Hypothalamus (tissue), 51 donors: ENCODE measurements at places on chromosomes 5 and 9.

DNA sequence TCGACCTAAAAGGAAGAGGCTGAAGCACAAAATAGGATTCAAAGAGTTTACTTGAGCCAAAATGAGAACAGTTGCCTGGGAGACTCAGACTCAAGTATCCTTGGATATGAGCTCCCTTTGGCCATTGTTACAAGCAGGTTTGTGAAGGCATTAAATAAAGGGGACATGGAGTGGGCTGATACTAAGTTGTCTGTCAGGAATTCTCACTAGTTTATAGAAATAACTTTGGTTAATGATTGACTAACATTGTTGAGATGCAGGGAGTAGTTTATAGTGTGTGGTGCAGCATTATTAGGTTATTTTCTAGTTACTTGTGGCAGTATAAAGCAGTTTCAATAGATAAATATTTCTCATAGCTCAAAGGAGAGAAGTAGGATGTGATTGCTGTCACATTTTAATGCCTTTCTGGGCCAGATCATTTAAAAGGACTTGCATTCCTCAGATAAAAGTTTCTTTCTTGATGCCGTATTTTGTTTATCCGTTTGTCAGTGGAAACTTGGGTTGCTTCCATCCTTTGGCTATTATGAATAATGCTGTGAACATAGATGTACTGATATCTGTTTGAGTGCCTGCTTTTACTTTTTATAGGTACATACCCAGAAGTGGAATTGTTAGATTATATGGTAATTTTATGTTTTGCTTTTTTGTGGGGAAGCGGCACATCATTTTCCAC, 9.1 kb downstream of the AP3S1 start:
- no peak for DNase-seq

- no peak for DNase-seq
Measured at GRCh38 chr9:14348373-14349145, 34.6 kb upstream of the NFIB start.

- no peak for DNase-seq
Measured at GRCh38 chr9:132694144-132694543, 23.9 kb downstream of the GTF3C4 start.

GRCh38 chr9:137478962-137479861, 20.1 kb upstream of the NSMF start:
- DNase-seq: no peak

- DNase-seq: no peak
Measured at GRCh38 chr5:99639905-99640304, 711.1 kb upstream of the CHD1 start.

GRCh38 chr5:134887593-134888159, 13.5 kb downstream of the TXNDC15 start:
- DNase-seq: no peak

- DNase-seq: no peak
Measured at GRCh38 chr5:128538000-128538249, at the start of gene FBN2. TSS of gene FBN2 (minus strand) at chr5:128538245. CDS start at chr5:128537603, 642 bp downstream.

DNA sequence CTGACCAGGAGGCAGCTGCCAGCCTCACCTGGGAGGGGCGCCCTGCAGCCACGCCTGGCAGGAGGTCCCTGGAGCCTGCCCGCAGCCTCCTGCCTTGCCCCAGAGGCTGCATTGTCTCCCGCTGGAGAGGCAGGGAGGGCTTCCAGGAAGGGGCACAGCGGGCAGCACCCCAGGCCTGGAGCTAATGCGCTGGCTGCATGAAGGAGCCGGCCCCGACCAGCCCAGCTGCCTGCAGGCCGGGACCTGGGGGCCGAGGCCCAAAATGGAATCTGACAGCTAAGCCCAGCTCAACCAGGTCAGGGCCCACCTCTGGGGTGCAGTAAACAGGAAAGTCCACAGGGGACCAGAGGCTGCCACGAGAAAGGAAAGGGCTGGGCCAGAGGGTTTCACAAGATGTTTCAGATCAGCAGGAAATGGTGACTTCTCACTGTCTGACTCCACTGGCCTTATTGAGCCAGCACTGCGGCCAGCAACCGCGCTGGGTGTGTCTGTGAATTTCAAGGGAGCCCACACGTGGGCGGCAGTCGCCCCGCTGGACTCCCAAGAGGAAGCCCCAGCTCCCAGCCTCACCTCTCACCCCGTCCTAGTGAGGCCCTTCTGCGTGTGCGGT, 18.6 kb upstream of the NOTCH1 start:
- DNase-seq: no peak

GRCh38 chr9:87661241-87661640, 64.7 kb upstream of the CTSL start:
- no peak for DNase-seq

GRCh38 chr5:135452321-135453030, at the start of gene TIFAB:
TSS of gene TIFAB (minus strand) at chr5:135452351. CDS start at chr5:135449939, 2,412 bp downstream.
- DNase-seq: no peak

DNA sequence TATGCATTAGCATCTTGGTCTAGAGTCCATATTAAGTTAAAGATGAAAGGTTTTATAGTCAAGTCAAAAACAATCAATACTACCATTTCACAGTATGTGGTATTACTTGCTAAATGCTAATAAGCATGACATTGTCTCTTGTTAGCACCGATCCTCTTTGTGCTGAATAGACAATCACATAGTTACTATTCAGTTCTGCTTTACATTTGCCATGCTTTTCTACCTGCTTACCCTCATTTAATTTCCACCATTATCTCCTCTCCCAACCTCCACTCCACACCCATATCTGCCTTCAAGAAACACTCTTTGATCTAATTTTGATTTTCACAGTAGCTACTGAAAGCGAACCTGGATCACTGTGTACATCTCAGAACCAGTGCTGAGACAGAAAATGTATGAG, 16.8 kb downstream of the MEGF9 start:
- no peak for DNase-seq

- DNase-seq: no peak
Measured at GRCh38 chr9:117720066-117720465, 15.9 kb downstream of the TLR4 start.
